ENCODE measurements at places on chromosomes 4 and X.

- no peak for DNase-seq
Measured at GRCh38 chr4:64940698-64941097, 531.4 kb upstream of the TECRL start.

DNA sequence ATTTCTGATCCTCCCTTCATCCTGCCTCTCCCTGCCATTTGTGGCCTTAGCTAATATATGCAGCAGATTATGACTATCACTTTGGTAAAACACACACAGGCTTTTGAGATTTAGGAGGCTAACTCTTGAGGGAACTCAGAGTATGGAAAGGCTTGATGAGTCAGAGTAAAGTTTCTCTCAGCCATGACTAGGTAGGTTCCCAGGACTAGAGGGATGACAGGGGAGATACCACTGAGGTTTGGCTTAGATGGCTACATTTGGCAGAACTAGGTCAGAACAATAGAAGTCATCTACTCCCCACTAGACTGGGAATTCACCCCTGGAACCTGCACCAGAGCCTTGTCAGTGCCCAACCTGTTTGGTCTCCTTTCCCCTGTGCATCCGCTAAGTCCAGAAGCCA, 585.7 kb downstream of the TLL1 start:
- DNase-seq, result no peak

DNA sequence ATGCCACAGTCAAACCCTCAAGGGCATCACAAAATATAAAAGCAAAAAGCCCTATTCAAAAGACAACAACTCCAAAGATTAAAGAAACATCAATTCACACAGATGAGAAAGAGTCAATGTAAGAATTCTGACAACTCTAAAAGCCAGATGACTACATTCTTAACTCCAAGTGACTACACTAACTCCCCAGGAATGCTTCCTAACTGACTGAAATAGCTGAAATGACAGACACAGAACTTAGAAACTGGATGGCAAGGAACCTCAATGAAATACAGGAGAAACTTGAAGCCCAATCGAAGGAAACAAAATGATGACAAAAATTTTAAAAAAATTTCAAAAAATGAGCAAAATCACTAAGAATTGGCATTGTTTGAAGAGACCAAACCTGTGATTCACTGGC, 1047.6 kb upstream of the PCDH10 start:
- no peak for DNase-seq

DNA sequence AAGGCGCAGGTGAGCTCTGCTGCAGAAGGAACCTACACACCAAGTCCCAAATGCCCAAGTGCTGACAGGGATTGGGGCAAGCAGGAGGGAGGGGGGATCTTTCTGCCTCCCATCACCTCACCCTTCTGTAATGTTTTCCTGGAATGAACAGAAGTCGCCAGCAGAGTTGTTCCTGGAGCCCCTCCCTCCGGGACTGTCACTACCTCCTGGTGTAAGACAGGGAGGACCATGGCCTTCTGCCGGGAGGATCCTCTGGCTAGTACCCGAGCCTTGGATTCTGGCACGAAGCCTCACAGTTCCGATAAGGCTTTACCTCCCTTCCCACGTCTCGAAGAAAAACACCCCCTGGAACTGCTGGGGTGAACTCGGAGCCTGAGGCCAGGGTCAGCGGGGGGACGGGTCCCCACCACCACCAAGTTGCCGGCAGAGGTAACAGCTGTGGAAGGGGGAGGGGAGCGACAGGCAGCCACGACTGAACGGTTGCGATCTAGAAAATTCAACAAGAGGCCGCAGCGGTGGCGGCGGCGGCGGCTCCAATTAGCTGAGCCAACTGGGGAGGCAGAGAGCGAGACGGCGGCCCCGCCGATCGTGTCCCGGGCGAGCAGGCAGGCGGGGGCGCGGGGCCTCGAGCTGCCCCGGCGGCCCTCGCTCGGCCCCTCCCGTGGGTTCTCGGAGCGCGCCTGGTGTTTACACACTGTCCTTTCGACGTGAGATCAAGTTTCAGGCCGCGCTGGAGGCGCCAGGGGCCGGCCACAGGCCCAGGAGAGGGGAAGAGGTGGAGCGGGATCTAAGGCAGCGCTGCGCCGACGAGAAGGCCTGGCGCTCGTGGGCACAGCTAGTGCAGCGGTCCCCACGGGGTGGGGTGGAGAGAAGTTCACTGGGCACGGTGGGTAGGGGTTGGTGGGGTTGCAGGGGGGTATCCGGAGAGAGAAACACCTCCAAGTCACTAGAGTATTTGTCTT, 53.7 kb upstream of the BCOR start:
- no peak for DNase-seq

DNA sequence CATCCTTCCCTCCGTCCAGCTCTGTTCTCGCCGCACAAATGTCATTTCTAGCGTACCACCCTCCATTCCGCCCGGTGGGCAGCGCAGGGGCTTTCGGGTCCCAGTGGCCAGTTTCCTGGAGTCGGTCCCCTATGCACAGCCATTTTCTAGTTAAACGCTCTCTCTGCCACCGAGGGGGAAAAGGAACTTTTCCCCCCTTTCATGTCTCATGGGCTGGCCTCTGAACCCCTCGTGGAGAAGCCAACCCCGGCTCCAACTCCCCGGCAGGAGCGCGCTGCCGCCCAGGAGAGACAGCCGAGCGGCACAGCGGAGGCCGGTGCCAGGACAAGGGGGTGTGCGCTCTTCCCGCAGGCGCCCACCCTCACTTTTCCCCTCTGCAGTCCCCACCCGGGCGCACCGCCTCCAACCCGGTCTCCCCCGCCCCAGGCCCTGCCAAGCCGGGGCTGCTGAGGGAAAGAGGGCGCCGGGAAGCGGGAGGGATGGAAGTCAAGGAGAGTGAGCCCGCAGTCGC, 662 bp downstream of the APBB2 start:
- no peak for DNase-seq

DNA sequence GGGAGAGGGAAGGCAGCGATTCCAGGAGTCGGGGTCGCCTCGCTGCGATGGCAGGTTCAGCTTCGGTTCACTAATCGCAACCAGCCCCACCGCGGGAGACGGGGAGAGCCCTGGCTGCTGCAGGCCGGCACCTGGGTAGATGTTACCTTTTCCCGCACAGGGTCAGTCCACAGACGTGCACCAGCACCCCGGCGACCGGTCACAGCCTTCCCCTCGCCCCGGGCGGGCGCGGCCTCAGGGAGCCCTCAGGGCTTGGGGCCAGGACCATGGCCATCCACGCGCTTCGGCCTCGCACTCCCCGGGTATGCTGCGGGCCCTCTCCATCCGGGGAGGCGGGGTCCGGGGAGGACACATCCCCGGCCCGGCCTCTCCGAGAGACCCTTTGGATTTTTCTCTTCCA, 26.1 kb upstream of the EXOC1L start:
- no peak for DNase-seq

- DNase-seq, result no peak
Measured at GRCh38 chrX:57647020-57647419, 33.0 kb downstream of the NLRP2B start.

DNA sequence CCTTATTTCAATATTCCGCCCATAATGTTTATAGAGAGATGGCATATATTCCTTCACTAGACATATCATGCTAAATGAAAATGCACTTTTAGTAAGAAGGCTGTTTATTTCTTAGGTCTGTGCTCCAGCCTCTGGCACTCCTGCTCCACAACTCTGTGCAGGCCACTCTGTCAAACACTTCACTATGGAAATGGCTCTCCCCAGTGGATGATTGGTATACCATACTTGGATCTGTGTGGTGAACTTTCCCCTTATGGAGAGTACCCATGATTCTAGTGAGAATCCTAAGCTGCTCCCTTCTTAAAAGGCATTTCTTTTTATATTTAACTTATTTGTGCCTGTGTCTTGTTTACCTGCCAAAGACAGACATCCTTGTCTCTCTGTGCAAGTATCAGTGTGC, 480.1 kb upstream of the GALNT7 start:
- no peak for DNase-seq

DNA sequence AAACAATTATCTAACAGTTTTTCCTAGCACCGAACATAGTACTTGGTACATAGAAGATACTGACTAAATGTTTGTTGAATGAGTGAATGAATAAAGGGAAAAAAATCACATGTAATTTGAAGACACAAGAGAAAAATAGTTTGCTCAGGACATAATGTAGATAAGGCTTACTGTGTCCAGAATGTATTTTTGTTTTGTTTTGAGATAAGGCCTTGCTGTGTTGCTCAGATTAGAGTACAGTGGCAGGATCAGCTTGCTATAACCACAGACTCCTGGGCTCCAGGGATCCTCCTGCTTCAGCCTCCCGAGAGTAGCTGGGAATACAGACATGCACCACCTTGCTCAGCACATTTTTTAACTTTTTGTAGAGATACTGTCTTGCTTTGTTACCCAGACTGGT, 6.5 kb downstream of the FAM199X start:
- no peak for DNase-seq

- DNase-seq, result no peak
Measured at GRCh38 chr4:142044271-142044670, 407.9 kb downstream of the IL15 start.

- no peak for DNase-seq
Measured at GRCh38 chr4:25343671-25344070, 31.1 kb downstream of the ZCCHC4 start.

DNA sequence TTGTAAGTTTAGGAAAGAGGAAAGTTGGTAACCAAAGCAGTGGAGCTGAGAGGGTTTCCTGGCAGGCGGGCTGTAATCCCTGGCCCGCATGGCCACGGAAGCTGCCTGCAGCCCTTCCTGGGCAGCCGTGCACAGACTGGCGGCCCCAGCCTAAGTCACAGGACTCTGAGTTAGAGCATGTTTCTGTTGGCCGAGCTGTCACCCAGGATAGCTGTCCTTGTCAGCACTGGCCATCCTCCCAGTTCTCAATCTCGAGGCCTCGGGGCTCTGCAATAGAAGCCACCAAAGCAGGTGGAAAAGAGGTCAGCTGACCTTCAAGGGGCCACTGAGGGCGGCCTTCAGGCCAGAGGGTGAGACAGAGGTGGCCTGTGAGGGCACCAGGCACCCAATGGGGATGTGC, 20.5 kb downstream of the PNMA6E start:
- DNase-seq, result no peak

DNA sequence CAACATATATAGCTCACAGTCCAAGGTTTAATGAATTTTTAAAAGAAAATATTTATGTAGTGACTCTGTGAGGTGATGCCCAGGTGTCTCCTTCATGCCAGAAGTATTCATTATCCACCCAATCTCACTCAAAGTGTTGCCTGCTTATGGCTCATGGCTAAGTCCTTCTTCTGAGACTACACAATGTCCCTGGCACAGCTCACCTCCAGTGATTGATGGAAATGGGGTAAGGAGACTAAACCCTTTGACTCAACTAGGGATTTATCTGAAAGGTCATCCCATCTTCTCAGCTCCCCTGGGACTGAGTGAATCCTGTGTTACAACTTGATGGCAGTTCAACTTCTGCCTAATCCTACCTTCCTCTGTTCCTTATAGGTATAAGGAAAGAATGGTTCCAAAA, 74.2 kb downstream of the FAM13A start:
- no peak for DNase-seq

DNA sequence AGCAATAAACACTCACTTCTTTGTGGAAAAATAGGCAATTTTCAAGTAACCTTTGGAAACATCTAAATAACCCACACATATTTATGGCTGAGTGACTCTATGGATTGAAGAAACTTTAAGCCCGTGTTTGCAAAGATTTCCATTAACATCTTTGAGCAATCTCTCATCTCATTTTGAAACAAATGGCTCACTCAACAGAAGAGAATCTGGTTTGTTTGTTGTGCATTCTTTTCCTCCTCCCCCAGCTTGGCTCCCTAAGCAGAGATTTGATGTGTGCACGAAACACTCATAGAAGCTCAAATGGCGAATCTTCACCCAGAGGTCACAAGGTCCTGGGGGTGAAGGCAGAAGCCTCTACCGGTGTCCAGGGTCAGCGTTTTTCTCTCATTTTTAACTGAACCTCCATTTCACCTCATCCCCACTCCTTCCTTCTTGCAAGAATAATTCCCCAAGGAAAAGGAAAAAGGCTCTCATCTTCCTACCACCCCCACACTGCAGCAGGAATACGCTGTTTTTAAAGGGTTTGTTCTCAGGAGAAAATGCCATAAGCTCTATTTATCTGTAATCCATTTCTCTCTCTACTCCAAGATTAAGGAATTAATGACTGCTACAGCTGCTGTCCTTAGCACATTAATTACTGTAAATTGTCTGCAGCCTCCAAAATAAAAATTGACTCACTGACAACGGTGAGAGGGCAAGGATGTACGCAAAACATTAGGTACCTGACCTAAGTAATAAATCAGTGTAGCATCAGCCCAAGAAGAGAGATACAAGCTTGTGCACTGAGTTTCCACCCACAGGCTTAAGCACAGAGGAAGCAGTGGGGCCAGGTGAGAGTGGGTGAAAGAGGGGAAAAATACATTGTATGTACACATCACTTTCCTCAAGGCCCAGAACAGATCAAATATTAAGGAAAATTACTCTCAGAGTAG, 307.6 kb upstream of the NOCT start:
- no peak for DNase-seq

DNA sequence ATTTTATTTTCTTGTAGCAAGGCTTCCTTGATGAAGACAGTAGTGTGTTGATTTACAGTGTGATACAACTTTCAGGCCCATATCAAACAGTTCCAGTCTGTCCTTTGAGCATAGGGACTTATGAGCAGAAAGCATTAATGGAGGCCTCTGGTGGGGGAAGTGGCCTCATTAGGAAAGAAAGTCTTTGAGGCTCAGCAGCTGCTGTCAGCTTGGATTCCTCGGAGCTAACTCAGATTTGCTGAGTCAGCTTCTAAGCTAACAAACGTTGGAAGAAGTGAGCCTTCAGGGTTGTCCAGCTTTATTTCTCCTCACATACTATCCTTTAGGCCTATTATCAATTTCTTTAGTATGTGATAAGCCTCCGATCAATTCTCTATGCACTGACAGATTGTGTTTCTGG, 15.8 kb upstream of the SFRP2 start:
- DNase-seq, result no peak

GRCh38 chr4:145716200-145716599, 36.3 kb downstream of the C4orf51 start:
- DNase-seq, result no peak

DNA sequence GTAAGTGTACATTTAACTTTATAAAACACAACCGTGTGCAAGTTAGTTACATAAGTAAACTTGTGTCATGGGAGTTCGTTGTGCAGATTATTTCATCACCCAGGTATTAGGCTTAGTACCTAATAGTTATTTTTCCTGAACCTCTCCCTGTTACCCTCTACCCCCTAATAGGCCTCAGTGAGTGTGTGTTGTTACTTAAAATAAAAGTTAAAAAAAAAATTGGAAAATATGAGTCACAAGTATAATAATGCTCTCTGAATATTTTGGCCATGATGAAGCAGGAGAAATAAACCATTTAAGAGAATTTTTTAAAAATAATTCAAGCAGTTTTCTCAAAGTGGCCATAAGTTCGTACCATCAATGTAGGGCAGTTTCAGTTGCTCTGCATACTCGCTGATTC, 105.1 kb upstream of the GRID2 start:
- DNase-seq, result no peak

Measured in iPS-NIHi11 (cell line).